ENCODE measurements at places on chromosomes 12 and 14.

GRCh38 chr12:119306593-119306992, 27.9 kb upstream of the CCDC60 start:
- no peak for DNase-seq

- no peak for DNase-seq
Measured at GRCh38 chr12:6799147-6799546, 9.8 kb downstream of the CD4 start.

DNA sequence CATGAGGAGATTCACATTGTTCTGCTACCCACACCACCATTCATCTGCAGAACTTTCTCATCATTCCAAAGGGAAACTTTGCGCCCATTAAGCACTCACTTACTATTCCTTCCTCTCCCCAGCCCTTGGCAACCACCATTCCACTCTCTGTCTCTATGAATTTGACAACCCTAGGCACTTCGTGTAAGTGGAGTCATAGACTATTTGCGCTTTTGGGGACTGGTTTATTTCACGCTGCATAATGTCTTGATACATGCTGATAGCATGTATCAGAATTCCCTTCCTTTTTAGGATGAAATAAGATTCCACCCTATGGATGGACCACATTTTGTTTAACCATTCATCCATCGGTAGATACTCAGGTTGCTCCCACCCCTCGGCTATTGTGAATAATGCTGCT, 4.5 kb upstream of the EML1 start:
- no peak for DNase-seq

DNA sequence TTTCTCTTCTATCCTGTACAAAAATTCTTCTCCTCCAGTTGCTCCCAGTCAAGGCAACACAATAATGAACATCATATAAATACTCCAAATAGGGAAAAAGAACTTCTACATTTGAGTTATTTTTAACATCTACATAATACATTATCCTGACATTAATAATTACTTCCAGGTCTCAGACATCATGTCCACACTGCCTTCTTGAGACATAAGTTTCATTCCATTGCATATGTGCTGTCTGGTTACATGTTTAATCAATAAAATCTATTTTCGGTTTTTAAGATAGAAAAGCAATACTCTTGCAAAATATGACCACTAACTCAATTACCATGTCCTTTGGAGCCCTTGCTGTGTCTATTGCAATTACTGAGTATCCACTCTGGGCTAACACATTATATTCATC, 881.9 kb downstream of the GALC start:
- DNase-seq = no peak

- DNase-seq = no peak
Measured at GRCh38 chr12:106296179-106296877, 6.2 kb upstream of the TCP11L2 start.

DNA sequence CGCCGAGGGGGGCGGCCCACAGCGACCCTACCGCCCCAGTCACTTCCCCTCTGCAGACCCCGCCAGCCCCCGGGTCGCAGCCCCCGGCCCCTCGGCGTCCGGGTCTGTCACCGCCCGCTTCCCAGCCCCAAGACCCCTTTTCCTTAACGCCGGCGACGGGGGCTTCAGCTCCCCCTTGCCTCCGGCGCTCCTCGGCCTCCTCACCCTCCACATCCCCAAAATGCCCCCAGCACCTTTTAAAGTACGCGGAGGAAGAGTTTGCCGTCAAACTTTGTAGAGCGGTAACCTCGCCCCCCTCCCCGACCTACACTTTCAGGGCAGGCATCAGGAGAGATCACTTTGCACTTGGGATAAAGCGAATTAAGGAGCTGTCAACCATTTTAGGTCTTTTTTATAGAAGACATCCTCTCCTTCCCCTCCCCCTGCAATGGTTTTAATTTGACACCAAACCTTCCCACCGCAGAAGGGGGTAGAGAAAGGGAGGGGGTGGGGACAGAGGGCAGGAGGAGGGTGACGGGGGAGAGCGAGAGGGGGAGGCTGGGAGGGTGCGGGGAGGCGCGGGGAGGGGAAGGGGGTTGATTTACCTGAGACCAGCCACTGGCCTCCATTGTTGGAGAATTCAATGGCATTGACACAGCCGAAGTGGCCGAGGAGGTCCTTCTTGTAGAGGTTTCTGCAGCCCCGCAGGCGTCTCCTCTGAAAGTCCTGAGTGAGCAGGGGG, 578 bp downstream of the DCAF5 start:
- no peak for DNase-seq

GRCh38 chr12:114395755-114396152, 10.2 kb downstream of the TBX5 start:
- DNase-seq = no peak

DNA sequence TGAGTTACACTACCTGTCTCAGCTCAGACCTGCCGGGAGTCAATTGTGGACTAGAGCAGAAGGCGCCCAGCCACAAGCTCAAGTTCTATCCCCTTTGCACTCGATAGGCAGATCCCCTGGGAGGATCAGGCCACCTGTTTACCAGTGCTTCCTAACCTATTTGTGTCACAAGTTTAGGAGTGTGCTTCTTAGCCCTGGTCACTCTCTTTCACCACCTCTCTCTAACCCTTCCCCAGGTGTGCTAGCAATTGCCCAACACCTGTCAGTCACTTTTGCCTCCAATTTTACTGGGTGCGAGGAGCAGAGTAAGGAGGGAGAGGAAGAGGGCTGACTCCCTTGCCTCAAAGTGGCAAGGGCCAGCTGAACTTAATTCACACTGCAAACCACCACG, 745 bp upstream of the NAA30 start:
- peak; percentile 43 for DNase-seq

DNA sequence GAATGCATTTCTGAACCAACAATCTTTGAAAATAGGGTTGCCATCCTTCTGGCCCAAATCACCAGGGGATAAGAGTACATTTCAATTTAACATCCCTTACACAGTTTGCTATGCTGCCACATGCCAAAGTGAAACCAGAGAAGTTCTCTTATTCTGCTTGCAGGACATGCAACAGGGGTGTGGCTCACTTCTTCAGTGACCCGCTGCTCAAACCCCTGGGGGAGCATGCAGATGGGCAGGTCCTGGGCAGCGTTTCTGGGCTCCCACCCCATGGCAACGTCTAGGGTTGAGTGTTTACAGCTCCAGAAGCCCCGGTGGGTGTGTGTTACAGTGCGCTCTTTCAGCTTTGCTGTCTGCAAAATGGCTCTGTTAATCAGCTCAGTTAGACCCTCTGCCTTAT, 1306.3 kb upstream of the TMEM132C start:
- DNase-seq = no peak

GRCh38 chr14:73463411-73463810, 5.1 kb upstream of the NUMB start:
- DNase-seq = peak; percentile 64

- DNase-seq = no peak
Measured at GRCh38 chr12:13981296-13981962, at the start of gene GRIN2B. Gene GRIN2B, minus strand, starts transcription at chr12:13981602. Its CDS starts 115,394 bp downstream, at chr12:13866208.

Data from right lobe of liver (tissue), 6 donors.